Activated CD4-positive, alpha-beta T cell treated with anti-CD3 and anti-CD28 coated beads, Interleukin-2, Interleukin-6, amounts not matched to agents 100 ng/mL and 50 ng/mL, durations not matched to agents 16 hours and 8 hours (primary cell): ENCODE measurements at places on chromosomes 16 and 17.

DNA sequence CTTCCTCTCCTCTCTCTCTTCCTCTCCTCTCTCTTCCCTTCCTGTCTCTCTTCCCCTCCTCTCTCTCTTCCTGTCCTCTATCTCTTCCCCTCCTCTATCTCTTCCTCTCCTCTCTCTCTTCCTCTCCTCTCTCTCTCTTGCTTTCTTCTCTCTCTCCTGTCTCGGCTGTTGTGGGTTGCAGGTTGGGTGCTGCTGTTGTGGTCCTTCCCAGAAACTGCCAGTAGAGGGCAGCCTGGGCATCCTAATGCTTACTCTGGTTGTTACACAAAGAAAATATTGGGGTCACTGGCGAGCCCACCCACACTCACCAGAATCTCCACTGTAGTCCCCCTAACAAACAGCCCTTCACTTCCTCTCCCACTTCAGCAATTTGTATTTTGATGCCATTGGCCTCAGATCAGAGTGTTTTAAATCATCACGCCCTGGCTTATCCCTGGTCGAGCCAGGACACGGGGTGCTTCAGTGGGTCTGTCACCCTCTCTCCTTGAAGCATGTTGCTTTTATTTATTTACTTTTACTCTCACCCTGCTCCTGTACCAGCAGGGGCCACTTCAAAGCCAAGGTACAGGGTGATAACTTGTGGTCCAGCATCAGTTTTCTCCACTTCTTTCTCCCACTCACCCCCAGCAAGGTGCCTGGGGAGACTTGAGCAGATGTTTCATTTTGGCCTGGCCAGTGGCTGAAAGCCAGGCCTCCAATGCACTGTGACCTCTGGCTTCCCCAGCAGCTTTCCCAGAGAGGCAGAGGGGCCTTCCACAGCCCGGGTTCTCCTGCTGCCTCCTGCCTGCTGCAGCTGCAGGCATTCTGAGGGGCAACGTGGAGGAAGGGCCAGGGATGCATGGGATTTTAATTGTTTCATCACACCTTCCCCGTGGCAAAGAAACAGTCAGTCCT lies 4.7 kb upstream of the MMP15 start:
- peak; percentile 67 for DNase-seq

DNA sequence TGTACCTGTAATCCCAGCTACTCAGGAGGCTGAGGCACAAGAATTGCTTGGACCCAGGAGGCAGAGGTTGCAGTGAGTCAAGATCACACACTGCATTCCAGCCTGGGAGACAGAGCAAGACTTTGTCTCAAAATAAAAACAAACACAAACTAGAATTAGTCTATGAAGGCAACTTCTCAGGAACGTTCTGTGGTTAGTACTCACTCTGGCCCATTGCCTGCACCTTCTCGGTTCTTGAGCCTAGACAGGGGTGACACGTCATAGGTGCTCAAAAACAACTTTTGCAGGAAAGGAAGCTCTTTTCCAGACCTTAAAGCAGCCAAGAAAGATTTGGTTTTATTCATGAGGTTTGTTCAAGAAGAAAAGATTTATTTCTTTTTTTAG lies 22.3 kb upstream of the CNOT1 start:
- DNase-seq: no peak

- peak; percentile 29 for DNase-seq
Measured at GRCh38 chr16:88809068-88809675, 2.6 kb downstream of the APRT start.

DNA sequence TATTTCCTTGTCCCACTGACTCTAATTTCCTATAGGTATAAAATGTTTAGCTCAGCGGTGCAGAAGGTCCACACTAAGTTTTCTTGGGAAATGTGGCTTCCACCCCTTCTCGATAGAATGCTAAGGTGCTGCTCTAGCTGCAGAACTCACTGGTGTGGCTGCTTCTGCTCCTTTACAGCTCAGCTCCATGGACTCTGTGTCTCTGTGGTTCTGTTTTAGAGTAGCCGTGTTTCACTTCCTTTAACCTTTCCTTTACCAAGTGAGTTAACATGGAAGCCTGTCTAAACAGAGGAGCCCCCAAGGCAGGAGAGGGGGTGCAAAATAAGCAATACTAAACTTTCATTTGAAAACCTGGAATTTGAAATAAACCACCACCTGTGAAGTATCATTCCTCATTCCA lies 65.3 kb downstream of the SPECC1 start:
- DNase-seq: no peak

- no peak for DNase-seq
Measured at GRCh38 chr17:61656721-61657217, 65.8 kb upstream of the NACA2 start.

- no peak for DNase-seq
Measured at GRCh38 chr17:1232786-1233185, 37.5 kb upstream of the BHLHA9 start.

DNA sequence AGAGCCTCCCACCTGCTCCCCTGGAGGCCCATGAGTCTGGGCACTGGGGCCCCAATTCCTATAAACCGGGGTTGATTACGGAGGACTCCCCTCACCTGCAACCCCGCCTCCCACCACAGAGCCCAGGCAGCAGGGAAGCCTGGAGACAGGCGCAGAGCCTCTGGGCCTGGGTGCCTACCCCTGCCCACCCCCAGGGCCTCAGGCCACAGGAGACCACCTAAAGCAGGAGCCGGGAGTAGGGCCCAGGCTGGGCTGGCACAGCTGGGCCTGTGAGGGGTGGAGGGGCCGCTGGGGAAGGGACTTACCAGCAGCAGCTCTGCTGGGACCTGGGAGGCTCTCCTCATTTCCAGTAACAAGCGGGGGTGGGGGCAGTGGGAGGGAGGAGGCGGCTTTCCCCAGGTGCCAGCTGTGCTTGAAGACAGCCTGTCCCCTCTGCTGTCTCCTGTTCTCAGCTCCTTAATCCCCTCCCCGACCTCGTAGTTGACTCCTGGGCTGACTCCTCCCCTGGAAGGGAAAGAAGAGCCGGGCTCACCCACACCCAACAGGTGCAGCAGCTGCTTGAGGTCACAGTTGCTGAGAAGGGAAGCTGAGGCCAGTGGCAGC lies 46.8 kb downstream of the TMEM235 start:
- DNase-seq: no peak

GRCh38 chr16:12416136-12416787 lies 387.4 kb downstream of the CPPED1 start:
- DNase-seq: no peak

GRCh38 chr16:75471723-75472633 lies 7.5 kb upstream of the TMEM170A start:
- peak; percentile 56 for DNase-seq

- DNase-seq: no peak
Measured at GRCh38 chr16:79849119-79849518, 248.6 kb upstream of the MAF start.

- no peak for DNase-seq
Measured at GRCh38 chr17:1413281-1413791, 13.3 kb upstream of the YWHAE start.

DNA sequence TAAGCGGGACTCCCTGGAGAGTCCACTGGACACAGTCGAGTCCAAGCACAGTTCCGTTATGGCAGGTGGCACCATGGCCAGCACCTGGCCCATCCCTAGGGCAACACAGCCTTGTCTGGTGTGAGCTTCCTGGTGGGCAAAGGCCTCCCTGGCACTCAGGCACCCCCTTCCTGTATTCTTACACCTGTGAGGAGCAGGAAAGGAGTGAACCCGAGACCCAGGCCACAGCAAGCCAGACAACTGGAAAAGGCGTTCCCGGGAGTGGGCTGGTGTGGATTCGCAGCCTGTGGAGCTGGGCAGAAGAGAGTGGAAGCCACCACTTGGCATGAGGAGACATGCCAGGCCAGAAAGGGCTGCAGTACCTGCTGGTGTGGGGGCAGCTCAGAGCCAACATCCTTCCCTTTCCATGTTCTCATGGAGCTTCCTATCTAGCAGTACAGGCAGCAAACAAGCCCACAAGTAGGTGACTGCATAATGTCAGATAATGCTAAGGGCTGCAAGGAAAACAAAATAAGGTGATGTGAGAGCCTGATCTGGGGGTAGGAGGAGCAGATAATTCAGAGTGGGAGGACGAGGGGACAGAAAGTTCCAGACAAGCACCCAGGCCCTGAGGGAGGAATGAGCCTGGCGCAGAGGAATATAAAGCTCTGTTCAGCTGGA lies 87.0 kb downstream of the GNAO1 start:
- no peak for DNase-seq

GRCh38 chr17:32152130-32152529 lies 9.8 kb downstream of the RHOT1 start:
- DNase-seq: no peak

DNA sequence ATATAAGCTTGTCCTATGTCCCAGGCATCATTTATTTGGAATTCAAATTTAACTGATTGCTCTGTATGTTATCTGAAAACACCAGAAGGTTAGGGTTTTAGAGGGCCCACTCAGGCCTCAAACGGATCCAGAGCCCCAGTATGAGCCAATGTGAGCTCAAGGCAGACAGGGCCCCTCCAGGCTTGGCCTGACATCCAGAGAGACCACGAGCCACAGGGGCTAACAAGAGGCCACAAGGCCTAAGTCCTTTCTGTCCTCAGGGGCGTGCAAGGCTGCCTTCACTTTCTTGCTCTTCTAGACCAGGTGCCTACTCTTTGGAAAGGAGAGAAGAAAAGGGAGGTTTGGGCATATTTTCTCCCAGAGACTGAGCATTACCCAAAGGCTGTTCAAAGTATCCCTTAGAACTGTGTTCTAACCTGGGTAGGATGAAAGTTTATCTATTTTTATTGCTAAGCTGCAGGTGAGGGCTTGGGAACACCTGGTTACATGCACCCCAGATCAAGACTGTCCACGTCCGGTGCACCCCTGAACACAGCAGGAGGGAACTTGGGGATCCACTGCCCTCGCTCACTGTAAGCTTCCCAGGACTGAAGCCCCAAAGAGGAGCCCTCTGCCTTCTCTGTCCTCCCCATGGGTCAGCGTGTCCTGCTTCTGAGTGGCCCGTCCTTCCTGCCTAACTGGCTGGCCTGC lies 1.5 kb upstream of the ENGASE start:
- DNase-seq: no peak

DNA sequence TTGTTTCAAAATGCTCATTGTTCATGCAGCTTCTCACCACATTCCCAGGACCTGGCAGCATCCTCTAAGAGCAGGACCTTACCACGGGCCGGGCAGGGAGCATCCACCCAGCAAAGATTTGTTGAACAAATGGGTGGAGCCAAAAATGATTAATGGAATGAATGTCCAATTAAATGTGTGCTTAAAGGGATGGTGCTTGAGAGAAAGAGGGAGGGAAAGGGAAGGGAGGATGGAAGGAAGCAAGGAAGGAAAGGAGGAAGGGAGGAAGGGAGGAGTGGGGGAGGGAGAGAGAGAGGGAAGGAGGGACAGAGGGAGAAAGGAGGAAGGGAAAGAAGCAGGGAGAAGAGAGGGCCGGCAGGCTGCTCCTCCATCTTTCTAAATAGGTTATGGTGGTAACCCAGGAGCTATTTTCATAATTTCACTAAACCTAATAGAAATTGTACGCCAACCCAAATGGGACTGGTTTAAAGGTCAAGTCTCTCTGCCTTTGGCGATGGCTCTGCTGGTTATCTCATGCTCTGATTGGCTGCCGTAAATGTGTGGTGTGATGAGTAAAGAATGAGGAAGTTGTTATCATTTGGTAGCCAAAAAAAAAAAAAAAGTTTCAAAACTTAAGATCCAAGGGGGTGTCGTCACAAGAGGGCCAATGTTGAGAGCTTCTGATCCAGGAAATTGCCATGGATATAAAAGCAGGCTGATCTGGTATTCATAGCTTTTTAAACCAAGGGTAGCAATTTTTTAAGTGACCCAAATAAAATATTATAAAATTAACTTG lies 126.7 kb upstream of the FOXF1 start:
- DNase-seq: no peak

GRCh38 chr16:3088450-3088849 lies 10.6 kb downstream of the ZSCAN10 start:
- DNase-seq: no peak

- no peak for DNase-seq
Measured at GRCh38 chr17:27525836-27526603, 69.8 kb downstream of the KSR1 start.

GRCh38 chr16:87754535-87754934 lies 11.3 kb downstream of the KLHDC4 start:
- no peak for DNase-seq

- peak; percentile 26 for DNase-seq
Measured at GRCh38 chr17:75047398-75048098, 523 bp downstream of the KCTD2 start.

DNA sequence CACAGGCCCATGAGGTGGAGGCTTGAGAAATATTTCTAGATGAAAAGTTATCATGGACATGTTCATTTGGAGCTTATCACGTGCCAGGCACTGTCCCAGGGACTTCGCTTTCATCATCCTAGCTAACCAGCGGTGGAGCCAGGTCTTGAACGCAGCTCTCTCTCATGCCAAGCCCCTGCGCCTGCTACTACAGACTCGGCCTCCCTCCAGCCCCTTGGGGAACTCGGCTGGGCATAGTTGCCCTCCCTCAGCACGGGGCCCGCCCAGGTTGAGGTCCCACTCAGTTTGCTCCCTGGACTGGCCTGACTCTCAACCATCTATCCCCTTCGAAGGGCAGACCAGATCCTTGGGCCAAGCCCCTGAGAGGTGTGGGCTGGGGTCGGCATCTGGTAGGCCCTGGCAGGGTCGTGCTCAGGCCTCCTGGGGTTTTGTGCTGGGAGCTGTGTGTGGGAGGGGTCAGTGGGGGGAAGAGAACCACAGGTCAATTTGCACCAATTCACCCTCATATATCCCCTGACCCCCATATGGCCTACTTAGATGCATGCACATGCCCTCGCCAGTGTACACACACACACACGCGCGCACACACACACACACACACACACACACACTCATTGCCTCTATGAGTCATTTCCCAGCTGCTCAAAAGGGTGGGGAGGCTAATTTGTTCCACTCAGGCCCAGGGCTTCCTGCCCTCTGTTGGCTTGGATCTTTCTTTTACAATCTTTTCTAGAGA lies 12.1 kb upstream of the SCN4A start:
- peak; percentile 77 for DNase-seq

DNA sequence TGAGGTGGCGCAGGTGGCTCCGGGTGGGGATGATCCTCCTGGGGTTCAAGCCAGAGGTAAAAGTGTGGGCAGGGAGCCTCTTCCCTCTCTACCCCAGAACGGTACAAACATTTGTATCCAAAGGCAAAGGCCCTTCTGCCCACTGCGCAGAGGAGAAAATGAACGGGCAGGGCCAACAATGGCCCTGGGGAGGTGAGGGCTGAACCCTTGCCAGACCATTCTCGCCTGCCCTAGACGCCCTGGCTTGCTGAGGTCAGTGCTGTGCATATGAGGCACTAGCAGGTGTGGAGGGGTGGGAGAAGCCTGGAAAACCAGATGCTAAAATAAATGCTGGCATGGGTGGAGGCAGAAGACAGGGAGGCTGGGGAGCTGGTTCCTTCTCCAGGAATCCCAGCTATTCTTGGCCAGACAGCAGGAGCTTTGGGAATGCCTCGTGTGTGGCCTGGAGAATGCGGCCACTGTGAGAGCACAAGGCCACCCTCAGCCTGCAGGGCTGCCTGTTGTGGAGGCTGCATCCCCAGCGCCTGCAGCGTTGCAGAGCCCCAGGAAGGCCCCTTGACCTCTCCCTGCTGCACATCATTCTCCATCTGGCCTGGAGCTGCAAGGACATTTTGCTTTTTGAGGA lies 4.5 kb downstream of the C17orf50 start:
- no peak for DNase-seq
